ENCODE measurements at places on chromosomes 13 and 19.

DNA sequence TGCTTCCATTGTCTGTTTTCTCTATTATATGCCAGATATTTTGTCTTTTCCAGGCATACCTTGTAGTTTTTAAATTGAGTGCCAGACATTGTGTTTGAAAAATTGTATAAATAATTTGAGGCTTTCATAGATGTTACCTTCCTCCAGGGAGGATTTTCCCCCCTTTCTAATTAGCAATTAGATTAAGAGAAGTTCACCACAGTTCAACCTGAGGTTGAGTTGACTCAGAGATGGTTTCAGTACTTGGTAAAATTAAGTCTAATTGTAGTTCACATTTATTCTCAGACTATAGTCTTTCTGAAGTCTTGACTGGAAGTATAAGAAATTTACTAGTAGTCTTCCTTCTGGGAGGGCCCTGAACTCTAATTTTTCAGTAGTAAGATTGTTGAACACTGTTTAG is 104.1 kb upstream of the SCEL start:
- no peak for DNase-seq

DNA sequence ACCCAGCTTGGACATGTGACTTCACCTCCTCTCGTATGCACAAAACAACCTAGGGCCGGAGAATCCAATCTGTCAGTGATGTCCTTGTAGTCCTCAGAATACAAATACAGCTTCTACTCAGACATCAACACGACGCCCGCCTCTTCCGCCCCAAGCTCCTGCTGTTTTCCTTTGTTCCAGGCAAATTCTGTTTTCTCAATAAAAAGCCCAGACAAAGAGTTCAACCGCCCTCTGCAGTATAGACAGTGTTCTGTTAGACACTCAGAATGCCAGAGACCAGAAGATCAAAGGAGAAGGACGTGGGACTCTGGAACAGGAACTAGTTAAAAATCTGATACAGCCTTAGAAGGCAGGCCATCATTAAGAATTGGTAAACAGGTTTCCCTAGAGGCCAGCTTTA is 42.0 kb upstream of the GGACT start:
- no peak for DNase-seq

GRCh38 chr13:99990126-99990977 is 8.8 kb downstream of the ZIC2 start:
- no peak for DNase-seq

GRCh38 chr13:24147570-24147963 is 13.0 kb upstream of the SPATA13 start:
- DNase-seq, result no peak

- no peak for DNase-seq
Observed at GRCh38 chr19:45138303-45138751, 22.5 kb downstream of the NKPD1 start.

DNA sequence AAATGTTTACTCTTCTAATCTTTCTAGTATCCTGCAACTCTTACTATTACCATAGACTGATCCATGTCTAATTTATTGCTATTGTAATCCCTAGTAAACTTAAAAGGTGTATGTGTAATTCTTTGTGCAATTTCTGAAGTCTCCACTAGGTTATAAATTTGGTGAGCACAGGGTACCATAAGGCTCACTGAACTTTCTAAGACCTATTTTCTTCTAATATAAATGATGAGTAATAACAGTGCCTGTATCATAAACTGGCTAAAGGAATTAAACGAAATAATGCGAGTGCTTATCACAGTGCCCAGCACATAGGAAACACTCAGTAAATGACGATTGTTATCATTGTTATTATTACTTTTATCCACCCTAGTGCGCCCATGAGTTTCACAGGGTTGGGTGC is 119.1 kb downstream of the KLF12 start:
- DNase-seq, result no peak

- DNase-seq, result no peak
Observed at GRCh38 chr13:27810461-27810860, 18.2 kb downstream of the GSX1 start.

DNA sequence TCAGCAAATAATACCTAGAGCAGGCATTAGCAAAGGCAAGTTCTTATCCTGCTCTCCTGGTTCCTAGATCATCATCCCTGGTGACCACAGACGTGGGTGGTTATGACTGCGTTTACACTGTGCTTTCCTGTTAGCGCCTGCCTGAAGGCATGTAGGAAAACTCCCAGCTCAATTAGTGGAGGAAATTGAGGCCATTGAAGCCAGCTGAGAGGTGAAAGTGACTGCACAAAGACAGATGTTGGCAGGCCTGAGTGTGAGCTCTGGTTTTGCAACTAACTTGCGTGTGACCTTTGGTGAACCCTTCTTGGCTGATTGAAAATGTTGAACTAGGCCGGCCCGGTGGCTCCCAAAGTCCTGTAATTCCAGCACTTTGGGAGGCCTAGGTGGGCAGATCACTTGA is 17.5 kb upstream of the NWD1 start:
- DNase-seq, result no peak

- DNase-seq, result no peak
Observed at GRCh38 chr19:33535226-33535625, 13.6 kb upstream of the PEPD start.

GRCh38 chr19:46659151-46660007 is 1.6 kb downstream of the DACT3 start:
- DNase-seq, result no peak

DNA sequence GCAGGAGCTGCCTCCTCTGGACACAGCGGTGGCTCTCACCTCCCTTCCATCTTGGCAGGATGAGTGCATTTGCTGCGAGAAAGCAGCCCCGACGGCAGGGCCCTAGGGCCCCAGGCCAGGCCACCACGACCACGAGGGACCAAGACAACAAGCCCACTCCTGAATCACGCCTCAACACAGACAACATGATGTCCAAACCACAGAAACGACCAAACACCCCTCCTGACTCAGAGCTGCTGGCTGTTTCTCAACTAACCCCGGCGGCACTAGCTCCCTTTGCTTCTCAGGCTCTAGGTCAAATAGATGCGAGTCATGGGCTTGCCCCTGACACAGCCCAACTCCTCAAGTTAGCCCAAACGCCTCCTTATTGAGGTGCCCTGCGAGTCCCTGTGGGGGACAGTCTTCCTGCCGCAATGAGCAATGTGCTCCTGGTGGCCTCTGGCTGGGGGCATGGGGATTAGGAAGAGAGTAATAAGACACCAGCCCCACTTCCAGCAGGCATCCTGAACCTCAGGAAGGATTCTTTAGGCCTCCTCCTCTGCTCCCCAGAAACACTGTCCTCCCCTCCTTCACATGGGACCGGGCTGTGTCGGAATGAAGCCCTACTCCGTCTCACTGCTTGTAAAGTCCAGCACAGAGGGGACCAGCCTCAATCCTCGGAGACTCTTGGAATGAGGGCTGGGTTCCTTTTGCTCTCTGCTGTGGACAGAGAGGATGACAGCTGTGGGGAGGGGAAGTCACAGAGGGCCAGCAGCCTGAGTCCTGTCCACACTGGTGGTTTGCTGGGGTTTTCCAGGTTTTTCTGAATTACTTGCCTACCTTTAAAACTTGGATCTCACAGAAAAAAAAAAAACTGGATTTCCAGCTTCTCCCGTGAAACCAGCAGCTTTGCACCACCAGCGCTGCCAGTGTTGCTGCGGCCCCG is 6.9 kb upstream of the ATF5 start:
- no peak for DNase-seq

GRCh38 chr13:45310341-45311131 is 30.4 kb downstream of the TPT1 start:
- DNase-seq, result no peak

GRCh38 chr19:47272448-47273312 is 2.0 kb upstream of the INAFM1 start:
- peak; percentile 37 for DNase-seq

DNA sequence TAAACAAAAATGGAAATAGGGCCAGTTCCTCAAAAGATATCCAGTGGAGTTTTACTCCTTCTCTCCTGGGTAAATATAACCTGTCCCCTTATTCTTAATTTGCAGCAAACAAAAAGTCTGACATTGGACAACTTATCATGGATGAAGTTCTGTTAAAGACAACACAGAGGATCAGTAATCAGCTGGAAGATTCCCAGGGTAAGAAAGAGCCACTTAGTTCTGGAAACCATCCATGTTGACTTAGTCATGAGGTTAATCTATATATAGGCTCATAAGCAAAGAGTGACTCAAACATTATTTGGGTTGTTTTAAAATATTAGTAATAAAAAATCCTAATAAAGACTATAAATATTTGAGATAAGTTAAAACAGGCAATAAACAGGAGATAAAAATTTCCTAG is 40.5 kb upstream of the EBPL start:
- DNase-seq, result no peak

GRCh38 chr19:44757735-44758505 is 9.4 kb downstream of the BCL3 start:
- no peak for DNase-seq

DNA sequence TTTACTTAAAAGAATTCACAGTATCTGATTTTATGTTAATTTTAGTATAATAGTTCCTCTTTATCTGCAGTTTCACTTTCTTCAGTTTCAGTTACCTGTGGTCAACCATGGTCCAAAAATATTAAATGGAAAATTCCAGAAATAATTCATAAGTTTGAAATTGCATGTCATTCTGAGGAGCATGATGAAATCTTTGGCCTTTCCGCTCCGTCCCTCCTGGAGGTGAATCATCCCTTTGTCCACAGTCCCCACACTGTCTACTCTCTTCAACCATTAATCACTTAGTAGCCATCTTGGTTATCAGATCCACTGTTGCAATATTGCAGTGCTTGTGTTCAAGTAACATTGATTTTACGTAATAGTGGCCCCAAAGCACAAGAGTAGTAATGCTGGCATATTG is 26.9 kb downstream of the SLITRK6 start:
- no peak for DNase-seq

DNA sequence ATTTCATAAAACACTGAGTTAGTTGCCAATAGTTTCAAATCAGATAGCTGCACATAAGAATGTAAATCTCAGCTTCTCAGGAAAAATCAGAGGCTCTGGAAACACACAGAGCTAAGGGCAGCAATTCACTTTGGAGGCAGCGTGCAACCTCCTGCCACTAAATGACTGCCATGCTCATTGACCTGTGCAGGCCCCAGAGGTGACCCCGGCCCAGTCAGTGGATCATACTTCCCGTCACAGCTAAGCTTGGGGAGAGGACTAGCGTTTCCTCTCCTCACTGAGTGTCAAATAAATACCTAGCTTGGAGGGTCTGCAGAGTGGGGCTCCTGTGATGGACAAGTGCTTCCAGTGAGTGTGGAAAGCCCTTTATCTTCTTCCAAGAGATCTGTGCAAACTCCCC is 67.2 kb downstream of the UQCRFS1 start:
- no peak for DNase-seq

DNA sequence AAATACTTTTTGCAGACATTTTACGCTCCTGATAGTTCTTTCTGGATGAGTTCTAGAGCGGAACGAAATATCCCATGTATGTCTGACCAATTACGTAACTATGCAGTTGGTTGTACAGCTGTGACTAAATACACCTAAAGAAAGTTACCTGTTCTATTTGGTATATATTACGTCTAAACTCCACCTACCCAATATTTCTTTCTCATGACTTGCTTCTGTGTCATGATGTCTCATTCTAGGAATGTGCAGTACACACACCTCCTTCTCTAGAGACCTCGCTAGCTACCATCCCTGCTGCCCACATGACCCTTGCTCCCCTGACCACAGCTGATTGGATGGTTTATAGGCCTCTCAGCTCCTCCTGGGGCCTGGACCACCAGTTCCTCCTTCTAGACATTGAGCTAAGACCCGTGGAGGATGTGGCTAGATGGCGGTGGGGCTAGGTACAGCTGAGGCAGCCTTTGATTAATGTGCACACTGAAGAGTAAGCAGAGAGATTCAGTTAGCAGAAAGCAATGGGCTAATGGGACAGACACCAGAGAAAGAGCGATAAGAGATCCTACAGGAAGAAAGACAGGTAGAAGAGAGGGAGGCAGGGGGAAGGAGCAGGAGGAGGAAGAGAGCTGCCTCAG is 422.1 kb downstream of the COG6 start:
- no peak for DNase-seq

DNA sequence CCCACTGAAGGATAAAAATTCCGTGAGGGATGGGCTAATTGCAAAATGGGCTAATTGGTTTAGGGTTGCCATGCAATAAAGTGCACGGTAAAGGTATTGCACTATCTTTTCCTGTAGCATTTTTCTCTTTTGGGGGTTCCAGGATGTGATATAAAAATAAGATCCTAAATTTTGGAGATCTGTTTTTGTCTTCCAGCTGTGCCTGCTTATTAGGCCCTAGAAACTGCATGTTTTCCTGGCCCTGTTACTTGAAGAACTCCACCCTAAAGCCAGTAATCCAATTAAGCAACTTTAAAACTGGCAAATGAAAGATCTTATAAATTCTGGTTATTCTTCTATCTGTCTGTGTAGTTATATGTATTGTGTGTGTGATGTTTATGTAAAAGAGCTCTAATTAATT is 2489.6 kb downstream of the PCDH9 start:
- DNase-seq, result no peak

DNA sequence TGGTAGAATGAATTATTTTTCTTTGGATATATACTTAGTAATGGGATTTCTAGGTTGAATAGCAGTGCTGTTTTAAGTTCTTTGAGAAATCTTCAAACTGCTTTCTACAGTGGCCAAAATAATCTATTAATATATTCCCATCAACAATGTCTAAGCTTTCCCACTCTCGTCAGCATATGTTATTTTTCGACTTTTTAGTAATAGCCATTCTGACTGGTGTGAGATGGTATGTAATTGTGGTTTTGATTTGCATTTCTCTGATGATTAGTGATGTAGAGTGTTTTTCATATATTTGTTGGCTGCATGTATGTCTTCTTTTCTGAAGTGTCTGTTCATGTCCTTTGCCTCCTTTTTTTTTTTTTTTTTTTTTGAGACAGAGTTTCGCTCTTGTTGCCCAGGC is 90.2 kb upstream of the CSNK1A1L start:
- no peak for DNase-seq

- DNase-seq, result no peak
Observed at GRCh38 chr13:112481458-112481857, 105.3 kb downstream of the SPACA7 start.

GRCh38 chr19:23378948-23379347 is 16.3 kb downstream of the ZNF91 start:
- no peak for DNase-seq

DNA sequence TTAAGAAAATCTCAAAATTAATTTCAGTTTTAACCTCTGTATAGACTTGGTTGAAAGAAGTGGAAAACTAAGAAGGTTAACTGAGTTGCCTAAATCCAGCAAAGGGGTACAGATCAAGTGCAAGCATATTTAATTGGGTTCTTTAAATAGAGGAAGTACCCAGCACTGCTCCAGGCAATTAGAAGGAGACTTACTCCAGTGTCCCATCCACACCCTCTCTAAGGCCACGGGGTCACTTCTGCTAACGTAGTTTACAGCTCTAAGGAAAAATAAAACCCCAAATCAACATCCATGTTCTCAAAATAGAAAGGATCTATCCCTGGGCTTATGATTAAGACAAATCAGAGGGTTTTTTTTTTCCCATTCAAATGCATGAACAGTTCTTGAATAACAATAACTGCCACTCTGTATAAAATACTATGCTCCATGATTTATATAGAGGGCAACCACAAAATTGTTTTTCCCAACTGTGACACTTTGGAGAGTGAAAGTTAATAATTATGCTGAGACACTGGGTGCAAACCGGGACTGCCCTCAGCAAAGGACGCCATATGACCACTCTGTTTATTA is 4.6 kb downstream of the FRY start:
- DNase-seq, result no peak

Data from stimulated activated CD4-positive, alpha-beta T cell treated with anti-CD3 and anti-CD28 coated beads, Interleukin-1b, Interleukin-23, amount 100 ng/mL, for 1 hour (primary cell).